ENCODE measurements at places on chromosomes 12 and 14. TPM values are rescaled to one million over a fixed set of nuclear protein-coding genes. Genes with fewer than 3 reads are reported as not detected.

NRIP2 gene
- not detected for total RNA-seq

AICDA gene
- total RNA-seq: not detected

TAC3 gene
- total RNA-seq: 0.82 TPM

ST8SIA1 gene
- total RNA-seq: 17.5 TPM

ABCC9 gene
- 13.0 TPM for total RNA-seq

KSR2 gene
- 0.82 TPM for total RNA-seq

CHMP4A gene
- 40.4 TPM for total RNA-seq

KRT73 gene
- not detected for total RNA-seq

DNA sequence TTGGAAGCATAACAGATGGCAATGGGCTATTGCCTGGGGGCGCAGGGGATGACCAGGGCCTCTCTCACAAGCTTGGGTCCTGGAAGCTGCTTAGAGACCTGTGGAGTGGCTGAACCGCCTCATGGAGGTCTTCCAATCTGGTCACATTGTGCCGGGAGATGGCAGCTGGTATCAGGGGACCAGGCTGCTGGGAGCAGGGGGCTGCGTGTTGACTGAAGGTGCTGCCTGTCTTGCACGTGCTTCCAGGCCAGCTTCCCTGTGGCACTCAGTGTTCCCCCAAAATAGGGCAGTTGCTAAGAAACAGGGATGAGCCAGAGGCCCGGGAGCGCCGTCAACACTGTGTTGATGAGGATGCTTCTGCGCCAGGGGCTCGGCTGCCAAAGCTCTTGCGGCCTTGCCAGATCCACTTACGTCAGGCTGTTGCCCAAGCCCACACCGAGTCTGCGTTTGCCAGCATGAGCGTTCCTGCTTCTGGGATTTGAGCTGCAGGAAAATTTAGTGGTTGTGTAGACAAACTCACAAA, 39.8 kb downstream of the ELK3 start:
- peak; percentile 80 for DNase-seq

- DNase-seq: peak; percentile 83
Observed at GRCh38 chr12:133080368-133081158, at the start of gene ZNF140. Gene ZNF140, plus strand, starts transcription at chr12:133080923. Its CDS starts 398 bp downstream, at chr12:133081321.

GRCh38 chr12:80472911-80473500, 29.0 kb downstream of the PTPRQ start:
- DNase-seq: no peak

DNA sequence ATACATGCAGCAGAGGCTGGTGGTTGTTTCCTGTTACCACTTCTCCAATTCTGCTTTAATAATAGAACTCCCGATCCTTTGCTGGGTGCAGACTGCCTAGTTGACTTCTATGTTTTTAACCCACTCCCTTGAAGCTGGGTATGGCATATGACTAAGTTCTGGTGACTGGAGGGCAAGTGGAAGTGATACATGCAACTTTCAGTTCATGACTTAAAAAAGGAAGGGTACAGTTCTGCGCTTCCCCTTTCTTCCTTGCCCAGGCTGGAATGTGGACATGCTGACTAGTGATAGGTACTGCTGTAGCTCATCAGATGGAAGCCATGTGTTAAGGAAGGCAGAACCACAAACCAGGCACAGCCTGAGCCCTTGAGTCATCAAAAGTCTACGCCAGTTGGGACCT, 2.4 kb upstream of the A2M start:
- DNase-seq: no peak

GRCh38 chr14:55665067-55665675, 85.2 kb downstream of the KTN1 start:
- DNase-seq: no peak

- DNase-seq: no peak
Observed at GRCh38 chr12:59719701-59720100, 123.9 kb downstream of the SLC16A7 start.

- no peak for DNase-seq
Observed at GRCh38 chr14:21496453-21496852, 14.7 kb downstream of the METTL3 start.

GRCh38 chr12:55172686-55173085, 46.5 kb downstream of the OR9K2 start:
- no peak for DNase-seq

- DNase-seq: no peak
Observed at GRCh38 chr12:69266036-69266635, 26.8 kb downstream of the CPSF6 start.
